ENCODE measurements at places on chromosomes 16 and 17.

DNA sequence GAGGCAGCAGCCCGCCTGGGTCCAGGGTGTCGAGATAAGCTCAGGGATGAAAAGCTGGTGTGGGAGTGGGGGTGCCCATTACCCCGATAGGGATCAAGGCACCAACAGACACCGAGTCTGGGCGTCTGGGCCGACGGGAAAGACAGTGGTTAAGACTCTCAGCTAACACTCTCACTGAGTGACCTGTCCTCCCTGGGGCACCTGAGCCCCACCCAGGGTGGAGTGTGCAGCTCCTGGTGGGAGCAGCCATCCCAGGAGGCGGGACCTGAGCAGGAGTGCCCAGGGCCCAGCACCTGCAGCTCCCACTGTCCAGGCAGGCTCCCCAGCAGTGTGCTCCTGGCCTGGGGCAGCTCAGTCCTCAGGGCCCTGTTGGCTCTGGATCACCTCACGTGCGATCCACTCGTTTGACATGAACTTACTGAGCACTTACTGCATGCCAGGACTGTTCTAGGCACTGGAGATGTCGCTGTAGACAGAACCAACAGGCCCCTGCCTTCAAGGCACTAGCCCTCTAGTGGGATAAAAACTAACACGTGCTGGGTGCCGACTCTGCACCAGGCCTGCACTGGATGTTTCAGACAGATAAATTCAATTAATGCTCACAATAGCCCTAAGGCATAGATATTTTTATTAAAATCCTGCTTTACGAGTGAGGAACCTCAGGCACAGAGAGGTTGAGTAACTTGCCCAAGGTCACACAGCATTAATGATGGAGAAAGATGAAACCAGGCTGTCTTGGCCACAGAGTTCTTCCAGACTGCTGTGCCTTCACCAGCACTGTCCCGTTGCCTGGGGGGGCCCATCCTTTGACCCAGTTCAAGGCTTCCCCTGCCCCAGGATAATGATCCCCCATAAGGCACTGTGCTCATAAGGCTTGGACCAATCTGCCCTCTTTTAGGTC, 1.9 kb downstream of the EVPLL start:
- no peak for DNase-seq

GRCh38 chr17:35283767-35284166, 40.9 kb downstream of the SLFN5 start:
- DNase-seq: no peak

DNA sequence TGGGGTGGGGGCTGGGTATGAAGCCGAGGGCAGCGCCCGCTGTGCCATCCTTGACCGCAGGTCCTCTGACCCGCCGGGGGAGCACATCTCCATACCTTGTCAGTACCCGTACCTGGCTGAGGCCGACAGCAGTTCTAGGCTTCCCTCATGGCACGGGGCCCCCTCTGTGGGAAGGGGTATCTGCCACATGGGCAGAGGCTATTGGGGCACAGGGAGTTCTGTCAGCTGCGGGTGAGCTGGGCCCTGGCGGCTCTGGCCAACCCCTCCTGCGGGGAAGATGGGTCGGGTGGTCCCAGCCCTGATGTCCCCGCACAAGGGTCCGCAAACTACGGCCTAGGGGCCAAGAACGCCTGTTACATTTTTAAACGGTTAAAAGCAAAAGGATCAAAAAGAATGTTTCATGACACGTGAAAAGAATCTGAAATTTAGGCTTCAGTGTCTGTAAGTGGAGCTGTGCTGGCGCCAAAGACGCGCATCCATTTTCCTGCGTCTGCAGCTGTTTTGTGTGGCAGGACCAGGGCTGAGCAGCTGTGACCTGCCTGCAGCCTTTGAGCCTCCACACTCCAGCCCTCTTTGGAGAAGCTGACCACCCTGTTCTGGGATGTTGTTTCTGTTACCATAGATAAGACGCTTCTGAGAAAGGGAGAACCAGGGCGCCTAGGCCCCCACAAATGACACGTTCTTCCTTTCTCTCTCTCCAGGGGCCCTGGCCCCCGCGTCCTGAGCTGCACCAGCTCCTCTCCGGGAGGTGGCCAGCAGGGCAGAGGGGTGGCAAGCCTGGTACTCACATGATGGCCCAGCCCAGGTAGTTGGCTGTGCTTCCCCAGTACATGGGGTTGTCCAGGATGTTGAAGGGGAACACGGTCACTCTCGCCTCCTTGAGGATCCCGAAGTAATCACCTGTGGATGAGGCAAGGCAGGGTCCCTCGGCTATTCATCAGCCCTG, 12.7 kb upstream of the RASD1 start:
- DNase-seq: no peak

GRCh38 chr16:71915350-71915749, 20.0 kb downstream of the IST1 start:
- DNase-seq: no peak

DNA sequence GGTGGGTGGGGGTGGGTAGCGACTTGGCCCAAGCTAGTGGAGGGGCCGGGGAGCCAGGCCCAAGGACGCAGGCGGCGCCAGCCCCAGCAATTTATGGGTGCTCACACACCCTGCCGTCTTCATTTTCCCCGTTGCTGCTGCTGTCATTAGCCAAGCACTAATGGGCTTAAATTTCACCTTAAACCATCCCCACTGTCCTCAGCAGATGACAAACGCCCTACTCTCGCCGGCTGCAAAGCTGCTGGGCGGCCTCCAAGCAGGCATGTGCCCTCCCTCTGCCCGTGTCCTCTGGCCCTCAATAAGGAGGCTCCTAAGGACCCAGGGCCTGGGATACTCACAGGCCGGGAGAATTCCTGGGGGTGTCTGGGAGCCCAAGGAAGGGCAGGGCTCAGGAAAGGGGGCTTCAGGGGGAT, 66.1 kb downstream of the SREBF1 start:
- no peak for DNase-seq

All from HT1080 (cell line).